ENCODE measurements at places on chromosomes 5 and 9.
A peak's percentile ranks its signal among the peaks of the same experiment; 100 is the strongest.

- no peak for DNase-seq
Observed at GRCh38 chr9:127796225-127796813, 6.4 kb upstream of the FPGS start.

DNA sequence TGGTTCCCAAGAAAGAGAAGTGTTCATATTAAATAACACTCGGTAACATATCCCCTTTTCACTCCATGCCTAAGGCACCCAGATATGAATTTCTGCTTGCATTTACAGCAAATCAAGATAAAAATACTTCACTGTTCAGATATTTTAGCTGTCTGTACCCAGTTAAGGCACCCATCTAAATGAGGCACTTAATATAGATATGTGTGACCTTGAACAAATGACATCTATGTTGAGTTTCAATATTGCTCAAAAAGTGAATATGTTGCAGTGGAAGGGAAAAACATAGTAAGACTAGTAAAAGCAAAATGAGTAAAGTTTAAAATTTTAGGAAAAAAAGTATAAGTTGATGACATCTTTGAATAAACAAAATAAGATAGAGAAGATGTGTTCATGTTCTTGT is 32.4 kb upstream of the SPDL1 start:
- DNase-seq, result no peak

GRCh38 chr9:23160952-23161469 is 665.0 kb downstream of the ELAVL2 start:
- no peak for DNase-seq

GRCh38 chr9:133609311-133610098 is at the start of gene FAM163B:
Gene FAM163B (minus strand): TSS chr9:133609389. CDS start chr9:133580223, 29,166 bp downstream.
- DNase-seq, result no peak

DNA sequence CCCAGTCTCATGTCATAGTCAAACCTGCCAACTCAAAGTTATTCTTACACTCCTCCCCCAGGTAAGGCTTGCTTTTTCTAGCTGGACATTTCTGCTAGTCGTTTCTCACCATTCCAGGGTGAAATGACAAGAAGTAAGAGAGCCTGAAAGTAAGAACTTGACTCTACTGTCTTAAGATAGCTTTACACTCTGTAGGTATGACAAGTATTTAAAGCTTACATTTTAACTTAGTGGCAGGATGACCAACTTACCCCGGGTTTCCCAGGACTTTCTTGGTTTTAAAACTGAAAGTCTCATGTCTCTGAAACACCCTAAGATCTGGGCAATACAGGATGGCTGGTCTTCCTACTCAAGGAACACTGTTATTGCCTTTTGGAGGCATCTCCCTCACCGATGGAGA is 67.5 kb upstream of the PIK3R1 start:
- no peak for DNase-seq

DNA sequence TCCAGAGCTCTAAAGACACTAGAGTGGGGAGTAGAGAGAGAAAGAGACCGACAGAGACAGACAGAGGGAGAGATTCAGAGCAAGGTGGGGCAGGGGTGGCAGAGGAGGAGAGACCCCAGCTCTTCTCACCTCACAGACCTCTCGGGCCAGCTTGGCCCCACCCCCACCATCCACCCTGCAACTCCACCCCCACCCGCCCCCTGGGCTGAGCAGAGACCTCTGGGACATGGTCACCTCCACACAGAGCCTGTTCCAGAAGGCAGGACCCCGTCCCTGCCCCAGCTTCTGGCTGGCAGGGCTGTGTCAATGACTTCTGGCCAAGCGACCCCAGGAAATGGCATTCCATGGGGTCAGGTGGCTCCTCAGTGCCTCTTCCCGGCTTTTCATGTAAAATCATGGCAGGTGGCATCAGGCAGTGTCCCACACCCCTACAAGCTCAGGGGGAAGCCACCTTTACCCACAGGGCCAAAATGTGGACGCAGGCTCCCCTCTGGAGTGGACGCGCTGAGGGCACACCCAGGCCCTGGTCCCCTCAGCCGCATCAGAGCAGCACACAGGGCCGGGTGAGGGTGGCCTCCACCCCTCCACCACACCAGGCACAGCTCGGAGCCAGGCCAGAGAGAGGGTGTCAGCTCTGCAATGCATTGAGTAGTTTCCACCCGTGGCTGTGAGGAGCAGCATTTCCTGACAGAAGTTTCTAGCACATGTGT is 131.2 kb upstream of the LPCAT1 start:
- no peak for DNase-seq

- DNase-seq, result no peak
Observed at GRCh38 chr9:13896922-13897835, 416.8 kb downstream of the NFIB start.

DNA sequence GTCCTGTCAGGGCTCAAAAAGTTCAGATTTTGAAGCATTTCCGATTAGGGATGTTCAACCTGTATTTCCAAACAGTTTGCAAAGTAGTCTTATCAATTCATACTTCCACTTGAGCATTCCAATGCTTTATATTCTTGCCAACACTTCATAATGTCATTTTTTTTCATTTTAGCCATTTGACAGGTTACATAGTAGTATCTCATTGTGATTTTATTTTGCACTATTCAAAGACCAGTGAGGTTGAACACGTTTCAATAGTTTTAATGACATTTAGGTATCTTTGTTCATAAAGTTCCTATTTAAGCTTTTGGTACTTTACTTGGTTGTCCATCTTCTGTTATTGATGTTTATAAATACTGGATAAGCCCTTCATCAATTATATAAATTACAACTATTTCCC is 71.4 kb downstream of the CEP120 start:
- DNase-seq, result no peak

DNA sequence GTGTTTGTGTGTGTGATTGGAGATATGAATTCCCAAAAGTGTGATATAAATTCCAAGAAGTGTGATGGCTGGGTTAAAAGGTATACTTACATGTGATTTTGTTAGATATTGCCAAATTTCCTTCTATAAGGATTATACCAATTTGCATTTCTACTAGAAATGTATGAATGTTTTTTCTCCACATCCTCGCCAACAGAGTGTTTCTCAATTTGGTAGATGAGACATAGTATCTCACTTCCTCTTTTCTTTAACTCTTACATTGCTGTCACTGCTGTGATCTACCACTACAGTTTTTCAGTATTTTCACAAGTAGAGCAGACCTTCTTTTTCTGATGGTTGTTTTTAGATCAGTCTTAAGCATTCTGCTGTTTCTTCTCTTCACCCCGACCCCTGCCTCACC is 111.3 kb downstream of the FER start:
- DNase-seq, result no peak

GRCh38 chr5:88393716-88394535 is 125.3 kb upstream of the TMEM161B start:
- DNase-seq, result no peak

- no peak for DNase-seq
Observed at GRCh38 chr5:141516672-141517025, 27.8 kb downstream of the PCDHGC5 start.

GRCh38 chr9:71498691-71499090 is 269.6 kb downstream of the CEMIP2 start:
- no peak for DNase-seq

DNA sequence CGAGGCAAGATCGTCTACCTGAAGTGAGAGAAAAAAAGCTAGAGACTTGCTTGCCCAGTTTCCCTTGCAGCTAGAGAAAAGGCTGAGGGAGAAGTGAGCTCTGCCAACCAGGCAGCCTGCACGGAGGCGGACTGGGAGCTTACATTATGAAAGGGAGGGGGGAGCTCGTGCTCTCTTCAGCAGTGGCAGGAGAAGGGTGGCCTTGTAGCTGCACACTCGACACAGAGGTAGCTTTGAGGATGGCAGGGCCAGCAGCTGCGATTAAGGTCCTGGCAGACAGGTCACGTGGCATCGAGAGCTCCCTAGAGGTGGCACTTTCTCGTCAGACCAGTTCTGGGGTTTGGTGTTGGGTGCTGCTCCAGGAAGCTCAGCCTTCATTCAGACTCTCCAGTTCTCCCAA is 26.7 kb downstream of the APBA1 start:
- DNase-seq, result peak; percentile 14

- no peak for DNase-seq
Observed at GRCh38 chr5:10627160-10627701, 63.4 kb downstream of the ANKRD33B start.

DNA sequence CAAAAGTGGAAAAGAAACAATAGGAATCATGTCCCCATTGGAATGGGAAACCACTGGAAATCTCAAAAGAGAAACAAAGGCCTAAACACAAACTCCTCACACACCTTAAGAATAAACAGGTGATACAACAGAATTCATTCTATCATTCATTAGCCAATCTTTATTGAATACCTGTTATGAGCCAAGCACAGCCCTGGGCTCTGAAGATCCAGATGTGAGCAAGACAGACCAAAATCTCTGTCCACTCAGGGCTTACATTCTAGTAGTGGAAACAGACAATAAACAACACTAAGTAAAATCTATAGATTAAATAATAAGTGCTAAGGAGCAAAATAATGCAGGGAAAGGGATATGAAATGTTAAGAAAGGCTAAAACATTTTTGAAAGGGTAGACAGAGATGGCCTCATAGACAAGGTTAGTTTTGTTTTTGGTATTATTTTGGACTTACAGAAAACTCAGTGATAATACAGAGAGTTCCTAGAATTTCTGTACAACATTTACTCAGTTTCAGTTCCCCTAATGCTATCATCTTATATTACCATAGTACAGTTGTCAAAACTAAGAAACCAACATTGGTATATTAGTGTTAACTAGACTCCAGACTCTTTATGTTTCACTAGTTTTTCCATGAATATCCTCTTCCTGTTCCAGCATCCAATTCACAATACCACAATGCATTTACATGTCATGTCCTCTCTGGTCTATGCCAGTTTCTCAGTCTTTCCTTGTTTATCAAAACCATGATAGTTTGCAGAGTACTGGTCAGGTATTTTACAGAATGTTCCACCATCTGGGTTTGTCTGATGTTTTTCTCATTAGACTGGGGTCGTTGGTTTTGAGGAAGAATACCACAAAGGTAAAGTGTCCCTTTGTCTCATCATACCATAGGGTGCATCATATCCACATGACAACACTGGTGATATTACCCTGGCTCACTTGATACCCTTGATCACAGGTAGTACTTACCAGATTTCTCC is 103.7 kb downstream of the SIL1 start:
- DNase-seq, result no peak

DNA sequence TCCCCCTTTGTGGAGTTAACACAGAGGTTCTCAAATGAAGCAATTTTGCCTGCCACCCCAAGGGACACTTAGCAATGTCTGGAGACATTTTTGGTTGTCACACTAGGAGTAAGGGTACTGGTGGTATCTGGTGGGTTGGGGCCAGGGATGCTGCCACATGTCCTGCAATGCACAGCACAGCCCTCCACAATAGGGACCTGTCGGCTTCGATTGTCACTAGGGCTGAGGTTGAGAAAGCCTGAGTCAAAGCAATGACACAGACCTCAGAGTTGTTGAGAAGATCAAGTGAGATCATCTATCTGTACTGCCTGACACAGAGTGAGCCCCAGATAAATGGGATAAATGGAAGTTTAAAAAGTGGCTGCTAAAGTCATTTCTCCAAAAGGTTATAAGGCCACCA is 249.2 kb upstream of the KLF4 start:
- DNase-seq, result no peak

DNA sequence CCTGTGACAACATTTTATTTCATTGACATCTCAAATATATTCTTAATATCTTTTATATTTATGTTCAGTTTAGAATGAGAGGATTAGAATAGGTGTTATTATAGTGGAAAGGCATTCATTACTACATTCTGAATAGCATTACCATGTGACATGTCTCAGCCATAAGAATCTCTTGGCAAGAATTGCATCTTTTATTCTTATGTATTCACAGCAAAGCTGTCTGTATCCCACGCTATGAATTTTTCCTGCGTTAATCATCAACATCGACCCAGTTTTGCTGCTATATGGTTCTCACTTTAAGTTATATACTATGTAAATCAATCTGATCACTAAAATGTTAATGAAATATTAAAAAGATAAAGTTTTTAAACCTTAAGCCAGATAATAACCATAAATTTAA is 248.6 kb downstream of the TMEM232 start:
- DNase-seq, result no peak

DNA sequence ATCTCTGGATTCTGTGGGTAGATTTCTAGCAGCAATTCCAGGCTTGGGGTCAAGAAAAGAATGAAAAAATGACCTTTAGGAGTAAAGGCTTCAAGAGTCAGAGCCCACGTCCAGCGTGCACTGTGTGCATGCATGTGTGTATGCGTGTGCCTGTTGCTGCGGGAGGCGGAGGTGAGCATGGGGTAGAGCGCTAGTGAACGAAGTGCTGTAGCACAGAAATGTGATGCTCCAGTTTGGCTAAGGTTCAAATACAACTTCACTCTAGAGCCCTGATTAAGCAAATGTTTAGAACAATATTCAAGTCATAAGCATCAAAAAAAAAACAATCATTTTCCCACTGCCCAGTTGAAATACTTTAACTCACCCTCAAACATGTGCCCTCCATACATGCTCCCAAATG is 403.9 kb downstream of the ZNF608 start:
- DNase-seq, result no peak

GRCh38 chr5:54415147-54415546 is 40.4 kb upstream of the HSPB3 start:
- no peak for DNase-seq

- DNase-seq, result no peak
Observed at GRCh38 chr5:175464942-175465233, 13.5 kb upstream of the SFXN1 start.

GRCh38 chr5:149304195-149305078 is 32.8 kb downstream of the AFAP1L1 start:
- no peak for DNase-seq

- no peak for DNase-seq
Observed at GRCh38 chr9:135683401-135684034, 15.8 kb downstream of the SOHLH1 start.

DNA sequence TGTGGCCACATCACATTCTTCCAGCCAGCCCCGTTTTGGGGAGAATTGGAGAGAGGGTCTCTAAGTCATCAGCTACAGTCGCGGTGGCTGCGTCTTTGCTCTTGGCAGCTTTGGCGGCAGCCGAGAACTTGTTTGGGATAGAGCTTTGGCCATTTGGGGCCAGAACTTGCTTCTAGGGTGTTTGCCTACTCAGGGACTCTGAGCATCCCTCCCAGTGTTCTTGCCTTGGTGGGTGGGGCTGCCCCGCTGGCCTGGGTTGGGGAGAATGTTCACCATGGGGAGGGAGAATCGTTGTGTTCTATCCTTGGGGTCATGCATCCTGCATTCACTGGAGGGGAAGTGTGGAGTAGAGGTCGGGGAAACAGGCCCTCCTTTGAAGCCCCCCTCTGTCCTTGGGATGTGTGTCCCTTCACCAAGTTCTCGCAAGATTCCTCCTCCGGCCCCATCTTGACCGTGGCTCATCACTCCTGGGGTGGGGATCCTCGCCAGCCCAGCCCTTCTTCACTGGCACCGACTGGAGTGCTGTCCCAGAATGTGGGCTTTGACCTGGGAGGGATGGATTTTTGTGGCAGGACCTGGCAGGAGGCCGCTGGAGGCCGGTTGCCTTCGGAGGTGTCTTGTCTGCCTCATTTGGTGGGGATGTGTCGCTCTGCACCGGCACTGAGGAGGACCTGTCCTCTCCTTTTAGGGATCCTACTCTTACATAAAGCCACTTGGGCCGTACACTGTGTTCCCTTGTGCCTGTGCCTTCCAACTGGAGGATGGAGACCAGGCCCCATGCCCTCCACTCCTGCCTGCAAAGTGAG is 3.5 kb downstream of the PHF2 start:
- no peak for DNase-seq

GRCh38 chr9:101403516-101404285 is 5.0 kb downstream of the ZNF189 start:
- no peak for DNase-seq

Measured in anterior cingulate cortex (tissue), 58 donors.